ENCODE measurements at places on chromosomes 2 and 18.

DNA sequence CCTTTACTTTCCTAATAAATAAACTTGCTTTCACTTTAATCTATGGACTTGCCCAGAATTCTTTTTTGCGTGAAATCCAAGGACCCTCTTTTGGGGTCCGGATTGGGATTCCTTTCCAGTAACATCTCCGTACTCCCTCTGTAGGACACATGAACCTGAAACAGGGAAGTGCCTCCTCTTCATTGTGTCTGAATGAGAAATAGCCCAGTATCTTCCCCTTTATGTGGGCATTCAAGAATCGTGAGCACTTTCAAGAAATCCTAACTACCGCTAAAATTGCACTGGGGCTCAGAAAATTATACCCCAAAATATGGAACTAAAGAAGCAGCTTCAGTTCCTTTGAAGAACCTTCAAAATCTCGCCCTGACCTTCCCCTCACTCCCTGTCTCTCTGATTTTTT is 7.8 kb upstream of the POMC start:
- no peak for DNase-seq

DNA sequence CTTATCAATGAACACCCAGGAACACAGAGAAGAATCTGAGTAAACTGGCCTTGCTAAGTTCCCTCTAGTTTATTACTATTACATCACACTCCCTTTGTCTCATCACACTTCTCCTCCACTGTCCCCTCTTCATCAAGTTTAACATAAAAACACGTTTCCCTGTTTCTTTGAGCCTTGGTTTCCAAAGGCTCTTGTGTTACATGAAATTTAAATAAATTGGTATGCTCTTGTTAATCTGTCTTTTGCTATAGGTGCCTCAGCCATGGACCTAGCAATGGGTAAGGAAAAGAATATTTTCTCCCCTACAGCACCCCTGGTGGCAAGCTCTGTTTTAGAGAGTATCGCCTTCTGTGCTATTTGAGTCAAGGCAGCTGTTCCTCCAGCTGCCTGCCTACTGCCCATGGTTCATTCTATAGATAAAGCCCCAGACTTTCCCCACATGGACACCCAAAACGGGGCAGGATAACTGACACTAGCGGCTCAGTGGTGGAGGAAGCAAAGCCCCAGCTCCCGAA is 31.8 kb downstream of the TGIF1 start:
- no peak for DNase-seq

GRCh38 chr18:45012286-45012685 is 331.6 kb downstream of the SETBP1 start:
- DNase-seq, result no peak

- DNase-seq, result no peak
Measured at GRCh38 chr2:217379807-217380206, 519.9 kb upstream of the TNP1 start.

GRCh38 chr18:76588601-76589226 is 93.7 kb upstream of the ZNF516 start:
- DNase-seq, result no peak

All from mucosa of gallbladder (tissue), 1 donor.